PC-3 (cell line): ENCODE measurements at places on chromosomes 6 and 20. TPM values are rescaled to one million over a fixed set of nuclear protein-coding genes. Genes with fewer than 3 reads are reported as not detected.
A peak's percentile ranks its signal among the peaks of the same experiment; 100 is the strongest.

DNA sequence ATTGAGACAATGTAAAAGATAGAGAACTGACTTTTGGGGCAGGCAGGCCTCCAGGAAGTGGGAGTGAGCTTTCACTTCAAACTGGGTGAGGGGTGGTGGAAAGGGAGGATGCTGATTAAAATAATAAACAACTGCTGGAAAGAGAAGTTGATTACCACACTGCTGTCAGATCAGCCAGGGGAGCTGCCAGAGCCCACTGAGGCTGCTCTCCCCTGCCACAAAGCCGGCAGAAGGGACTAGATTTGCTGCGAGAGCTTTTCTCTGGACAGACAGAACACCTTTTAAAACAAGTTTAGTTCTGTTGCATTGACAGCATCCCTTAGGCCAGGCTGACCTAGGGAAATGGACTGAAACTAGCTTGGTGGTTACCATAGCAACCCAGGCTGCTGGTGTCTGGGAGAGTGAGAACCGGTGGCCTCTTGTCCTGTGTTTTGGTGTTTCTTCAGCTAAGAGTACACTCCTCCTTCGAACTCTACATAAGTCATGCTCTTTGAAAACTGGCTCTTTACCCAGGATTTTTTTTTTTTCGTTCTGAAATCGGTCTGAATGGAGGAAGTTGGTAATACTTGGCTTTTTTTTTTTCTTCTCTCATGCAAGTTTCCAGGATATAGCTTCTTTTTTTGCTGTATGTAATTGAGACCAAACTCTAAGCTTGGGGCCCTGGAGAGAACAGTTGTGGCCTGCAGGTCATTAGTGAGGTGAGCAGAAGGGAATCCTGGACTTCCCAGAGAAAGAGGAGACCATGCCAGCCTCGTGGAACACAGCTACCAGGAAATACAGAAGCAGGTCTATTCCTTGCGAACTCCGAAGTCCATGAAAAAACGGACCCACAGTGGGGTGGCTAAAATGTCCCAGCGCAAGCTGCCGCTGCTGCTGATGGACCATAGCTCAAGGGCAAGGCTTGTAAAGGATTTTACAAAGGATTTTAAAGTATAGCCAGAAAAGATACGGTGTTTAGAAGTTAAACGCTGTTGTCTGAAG, 374.4 kb downstream of the UTRN start:
- H3K36me3 ChIP-seq: no peaks in the 10 kb centered on the region
- no peaks in the 10 kb centered on the region for H3K27me3 ChIP-seq
- no peak overlapping the region for H3K4me3 ChIP-seq
- DNase-seq: no peak
- no peak overlapping the region for H3K27ac ChIP-seq

- H3K4me3 ChIP-seq: no peak overlapping the region
- no peak overlapping the region for H3K27ac ChIP-seq
- peaks cover 63% of the 10 kb centered on the region for H3K27me3 ChIP-seq
- no peaks in the 10 kb centered on the region for H3K36me3 ChIP-seq
- DNase-seq: no peak
- H3K4me1 ChIP-seq: no peaks in the 10 kb centered on the region
Observed at GRCh38 chr6:152775428-152775827, 24.8 kb downstream of the VIP start.

BPI gene
- total RNA-seq: not detected in 2 replicates

DNA sequence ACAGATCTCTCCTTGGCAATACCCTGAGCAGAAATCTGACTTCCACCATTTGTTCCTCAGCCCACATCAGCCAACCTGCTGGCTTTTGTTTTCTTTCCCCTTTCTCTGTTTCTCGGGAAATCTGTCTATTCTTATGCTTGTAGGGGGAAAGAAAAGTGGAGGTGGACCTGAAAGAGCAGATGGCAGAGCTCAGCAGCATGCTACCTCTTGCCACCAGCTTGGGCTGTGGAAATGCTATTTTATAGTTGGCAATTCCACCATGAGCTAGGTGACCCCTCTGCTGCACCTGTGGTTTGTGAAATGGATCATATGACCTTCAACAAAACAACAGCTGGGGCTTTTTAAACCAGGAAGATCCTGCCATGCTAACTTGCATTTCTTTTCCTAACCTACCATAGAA, 6.8 kb upstream of the SPATS1 start:
- 0 out of 2 replicates have a peak, but pooled peaks cover 11% of the 10 kb centered on the region for H3K27me3 ChIP-seq
- H3K4me1 ChIP-seq: peaks cover 5% of the 10 kb centered on the region; the same call in 1 of the 2 replicates
- no peak overlapping the region for H3K27ac ChIP-seq
- no peak for DNase-seq
- H3K36me3 ChIP-seq: no peaks in the 10 kb centered on the region

GRCh38 chr6:116088946-116089345, 11.7 kb upstream of the NT5DC1 start:
- peaks cover 7% of the 10 kb centered on the region for H3K4me1 ChIP-seq
- no peak overlapping the region for H3K27ac ChIP-seq
- no peaks in the 10 kb centered on the region for H3K36me3 ChIP-seq
- H3K4me3 ChIP-seq: no peak overlapping the region

GRCh38 chr6:22825210-22825609, 255.8 kb downstream of the HDGFL1 start:
- H3K36me3 ChIP-seq: no peaks in the 10 kb centered on the region
- peaks cover 37% of the 10 kb centered on the region for H3K4me1 ChIP-seq
- no peaks in the 10 kb centered on the region for H3K27me3 ChIP-seq
- DNase-seq: no peak

LAMA2 gene
- total RNA-seq: 0.17 and 0.22 TPM in 2 replicates

GRCh38 chr6:134080171-134080795, 27.9 kb upstream of the SLC2A12 start:
- DNase-seq: peak; percentile 15
- H3K4me1 ChIP-seq: peaks cover 8% of the 10 kb centered on the region
- H3K36me3 ChIP-seq: no peaks in the 10 kb centered on the region
- no peak overlapping the region for H3K4me3 ChIP-seq

HLA-DQB1 gene
- total RNA-seq: not detected in 2 replicates

DNA sequence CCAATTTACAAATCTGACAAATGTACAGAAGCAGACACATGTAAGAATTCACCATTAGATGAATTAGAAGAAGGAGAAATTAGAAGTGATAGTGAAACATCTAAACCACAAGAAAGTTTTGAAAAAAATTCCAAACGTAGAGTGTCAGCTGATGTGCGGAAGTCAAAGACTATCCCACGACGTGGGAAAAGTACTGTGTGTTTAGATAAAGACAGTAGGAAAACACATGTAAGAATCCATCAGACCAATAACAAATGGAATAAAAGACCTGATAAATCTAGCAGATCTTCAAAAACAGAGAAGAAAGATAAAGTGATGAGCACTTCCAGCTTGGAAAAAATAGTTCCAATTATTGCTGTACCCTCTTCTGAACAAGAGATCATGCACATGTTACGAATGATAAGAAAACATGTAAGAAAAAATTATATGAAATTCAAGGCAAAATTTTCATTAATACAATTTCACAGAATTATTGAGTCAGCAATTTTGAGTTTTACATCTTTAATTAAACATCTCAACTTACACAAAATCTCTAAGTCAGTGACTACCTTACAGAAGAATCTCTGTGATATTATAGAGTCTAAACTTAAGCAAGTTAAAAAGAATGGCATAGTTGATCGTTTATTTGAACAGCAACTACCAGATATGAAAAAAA, 28.1 kb upstream of the GJA10 start:
- H3K4me3 ChIP-seq: no peak overlapping the region
- peaks cover 24% of the 10 kb centered on the region for H3K36me3 ChIP-seq
- DNase-seq: no peak
